ENCODE measurements at places on chromosomes 4 and X.
A peak's percentile ranks its signal among the peaks of the same experiment; 100 is the strongest.

DNA sequence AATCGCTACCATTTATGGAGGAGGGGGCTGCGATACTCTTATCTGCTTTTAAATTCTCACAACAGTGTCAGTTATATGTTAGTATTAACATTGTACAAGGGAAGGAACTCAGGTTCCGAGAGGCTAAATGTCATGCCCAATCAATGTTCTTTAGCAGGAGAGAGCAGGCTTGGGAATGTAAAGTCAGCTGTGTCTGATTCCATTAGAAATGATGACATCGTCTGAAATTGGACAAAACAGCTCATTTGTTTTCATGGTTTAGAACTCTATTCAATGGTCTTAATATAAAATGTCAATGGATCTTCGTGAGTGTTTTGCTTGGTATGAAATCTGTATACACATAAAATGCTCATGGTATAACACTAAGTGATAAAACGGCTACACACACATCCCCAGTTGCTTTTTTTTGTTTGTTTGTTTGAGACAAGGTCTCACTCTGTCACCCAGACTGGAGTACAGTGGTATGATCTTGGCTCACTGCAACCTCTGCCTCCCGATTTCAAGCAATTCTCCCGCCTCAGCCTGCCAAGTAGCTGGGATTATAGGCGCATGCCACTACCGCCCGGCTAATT, 11.9 kb upstream of the SH3KBP1 start:
- no peak for DNase-seq

GRCh38 chrX:21993265-21993664, 38.9 kb upstream of the PHEX start:
- DNase-seq: no peak

DNA sequence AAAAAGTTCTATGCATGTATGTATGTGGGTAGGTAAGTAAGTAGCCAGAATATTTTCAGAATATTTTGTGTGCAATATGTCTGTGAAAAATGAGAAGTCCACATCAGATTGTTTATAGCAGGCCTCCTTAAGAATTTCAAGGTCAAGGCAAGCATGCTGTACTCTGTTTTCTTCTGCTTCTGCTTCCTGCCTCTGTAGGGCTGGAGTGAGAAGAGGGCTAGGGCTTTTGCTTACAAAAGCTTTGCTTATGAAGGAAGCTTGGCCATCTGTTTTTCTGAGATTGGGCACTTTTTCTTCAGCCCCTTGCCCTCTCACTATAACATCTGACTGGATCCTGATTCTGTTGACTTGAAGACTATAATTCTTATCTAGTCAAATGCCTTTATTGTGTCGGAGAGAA, 150.4 kb downstream of the EMCN start:
- DNase-seq: no peak

DNA sequence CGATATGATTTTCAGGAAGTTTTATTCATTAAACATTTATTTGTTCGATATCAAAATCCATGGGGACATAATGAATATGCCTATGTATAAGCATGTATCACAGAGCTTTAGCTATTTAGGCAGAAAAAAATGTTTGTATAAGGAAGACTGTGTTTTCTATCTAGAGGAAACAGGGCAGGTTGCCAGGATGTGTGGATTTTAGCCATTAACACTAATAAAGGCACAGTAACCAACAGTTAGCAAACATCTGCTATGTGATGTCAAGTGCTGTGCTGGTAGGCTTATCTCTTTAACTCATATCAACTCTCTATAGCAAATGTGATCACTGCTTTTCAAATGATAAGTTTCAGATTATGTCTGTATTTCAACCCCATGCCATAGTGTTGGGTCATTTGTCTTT, 708.9 kb upstream of the HS3ST1 start:
- no peak for DNase-seq

GRCh38 chrX:124239911-124240310, 92.5 kb upstream of the TEX13D start:
- no peak for DNase-seq

DNA sequence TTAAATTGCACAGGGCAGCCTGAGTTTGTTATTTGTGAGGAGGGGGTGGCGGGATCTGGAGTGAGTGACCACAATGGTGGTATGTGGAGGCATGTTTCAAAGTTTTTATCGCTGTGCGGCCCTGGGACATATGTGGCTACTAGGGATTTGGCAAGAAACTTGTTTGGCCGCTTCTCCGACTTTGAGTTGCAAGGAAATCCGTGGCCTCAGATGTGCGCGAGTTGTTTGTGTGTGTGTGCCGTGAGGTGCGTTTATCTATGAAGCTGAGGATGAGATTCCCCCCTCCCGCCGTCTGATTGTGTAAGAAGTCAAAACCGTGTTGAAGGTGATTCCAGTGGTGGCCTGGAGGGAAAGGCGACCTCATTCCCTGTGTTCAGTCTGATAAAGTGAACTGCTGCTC, 1.4 kb downstream of the JADE3 start:
- no peak for DNase-seq

DNA sequence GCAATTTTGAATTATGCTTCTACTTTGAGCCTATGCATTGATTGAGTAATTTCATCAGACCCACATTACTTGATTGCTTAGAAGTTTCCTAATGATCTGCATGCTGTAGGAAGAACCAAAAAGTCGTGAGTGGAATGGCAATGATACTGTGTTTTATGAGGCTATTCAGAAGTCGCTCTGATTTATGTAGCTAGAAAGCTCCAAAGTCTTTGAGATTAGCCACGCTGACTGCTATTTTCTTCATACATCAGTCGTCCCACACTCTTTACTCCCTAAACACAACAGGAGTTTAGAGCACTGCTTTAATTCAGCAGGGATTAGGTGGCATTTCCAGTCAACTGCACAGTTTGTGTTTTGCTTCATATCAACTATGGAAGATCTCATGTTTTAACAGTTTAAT, 4.1 kb downstream of the GRID2 start:
- DNase-seq: no peak

- no peak for DNase-seq
Measured at GRCh38 chr4:125334926-125335325, 20.2 kb downstream of the FAT4 start.

GRCh38 chr4:80184053-80184824, 13.1 kb upstream of the PRDM8 start:
- peak; percentile 86 for DNase-seq

DNA sequence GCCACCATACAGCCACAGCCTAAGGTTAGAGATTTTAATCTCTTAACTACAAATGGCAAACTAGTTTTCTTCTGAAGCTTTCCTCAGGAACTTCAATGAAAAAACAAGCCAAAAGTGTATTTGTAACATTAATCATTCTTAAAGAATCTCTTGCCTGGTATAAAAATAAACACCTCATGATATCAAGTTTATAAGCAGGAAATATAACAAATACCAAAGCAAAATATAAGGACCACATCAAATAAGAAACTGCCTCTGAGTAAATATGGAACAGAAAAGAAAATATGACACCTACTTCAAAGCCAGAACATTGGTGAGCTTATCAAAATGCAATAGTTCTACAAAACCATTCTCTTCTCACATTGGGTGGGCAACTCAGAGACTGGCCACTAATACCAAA, 89.9 kb downstream of the GPC4 start:
- DNase-seq: no peak

DNA sequence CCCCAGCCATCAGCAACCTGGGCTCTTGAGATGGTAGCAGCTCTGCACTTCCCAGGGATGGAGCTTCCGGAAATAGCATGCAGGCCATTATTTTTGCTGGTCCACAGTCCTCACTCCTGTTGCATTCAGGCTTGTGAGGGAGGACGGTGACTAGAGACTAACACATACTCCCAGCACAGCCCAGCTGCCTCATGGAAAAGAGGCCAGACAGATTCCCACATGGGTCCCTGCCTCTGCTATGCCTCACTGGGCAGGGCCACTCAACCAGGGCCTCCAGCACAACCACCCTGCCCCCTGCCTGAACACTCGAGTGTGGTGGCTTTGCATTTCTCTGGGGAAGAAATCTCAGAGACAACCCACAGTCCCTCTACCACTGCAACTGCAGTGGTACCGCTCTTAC, 1195.1 kb downstream of the PCDH18 start:
- no peak for DNase-seq

DNA sequence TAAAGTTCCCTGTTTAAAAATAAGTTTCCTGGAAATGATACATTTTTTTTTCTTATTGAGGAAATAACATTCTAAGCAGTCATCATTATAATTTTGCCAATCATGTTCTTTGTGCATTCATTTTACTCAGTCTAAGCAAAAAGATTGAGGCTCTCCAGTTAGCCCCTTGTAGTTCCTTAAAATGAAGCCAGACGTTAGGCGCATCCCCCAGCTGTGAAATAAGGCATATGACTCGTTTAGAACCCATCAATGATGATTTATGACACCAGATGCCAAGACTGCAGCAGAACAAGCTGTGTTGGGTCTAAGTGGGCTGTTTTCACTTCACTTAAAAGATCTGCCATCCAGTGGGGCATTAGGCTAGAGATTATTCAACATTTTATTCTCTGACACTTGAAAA, 17.0 kb downstream of the PDGFC start:
- DNase-seq: no peak

DNA sequence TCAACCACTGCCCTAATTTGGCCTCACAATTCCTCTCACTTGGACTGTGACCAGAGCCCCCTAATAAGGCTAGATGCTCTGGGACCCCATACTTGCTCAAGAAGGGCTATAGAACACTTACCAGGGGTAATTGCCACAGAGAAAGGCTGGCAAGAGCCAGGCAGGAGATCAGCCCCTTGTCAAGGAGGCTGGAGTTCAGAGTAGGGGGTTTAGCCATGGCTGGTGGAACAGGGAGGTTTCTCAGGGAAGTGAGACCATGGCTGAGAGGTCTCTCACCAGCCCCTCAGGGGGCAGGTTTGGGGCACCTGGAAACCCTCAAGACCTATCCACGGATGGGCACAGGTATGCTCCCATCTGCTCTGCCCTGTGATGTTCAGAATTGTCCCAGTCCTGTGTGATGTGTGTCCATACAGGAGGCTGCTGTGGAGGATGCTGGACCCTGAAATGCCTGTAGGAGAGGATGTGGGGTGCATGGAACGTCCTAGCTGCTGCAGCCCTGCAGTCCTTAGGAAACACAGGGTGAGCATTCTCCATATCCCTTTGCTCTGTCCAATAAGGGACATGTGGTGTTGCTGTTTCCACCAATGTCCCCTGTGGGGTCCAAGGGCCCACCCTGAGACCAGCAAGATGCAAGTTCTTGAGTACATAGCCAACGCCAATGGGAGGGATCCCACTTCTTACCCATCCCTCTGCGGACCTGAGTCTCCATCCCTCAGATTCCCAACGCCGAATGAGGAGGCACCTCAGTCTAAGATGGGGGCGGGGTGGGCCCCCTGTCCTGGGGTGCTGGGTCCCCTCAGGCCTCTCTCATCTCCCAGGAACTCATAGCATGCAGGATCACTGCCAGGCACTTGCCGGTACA, 16.4 kb upstream of the HSFX1 start:
- no peak for DNase-seq

Measured in MG63 (cell line).